Glomerular endothelial cell (primary cell): ENCODE measurements at places on chromosomes 11 and 22. TPM values are rescaled to one million over a fixed set of nuclear protein-coding genes. Genes with fewer than 3 reads are reported as not detected.
A peak's percentile ranks its signal among the peaks of the same experiment; 100 is the strongest.

GRCh38 chr11:133815636-133816035 lies 29.7 kb downstream of the SPATA19 start:
- DNase-seq = no peak

Gene PGR
- not detected in 2 replicates for total RNA-seq

- DNase-seq = no peak
Observed at GRCh38 chr11:120142441-120143100, 4.7 kb upstream of the TRIM29 start.

Gene SULT4A1
- total RNA-seq = 0.19 and 1.5 TPM in 2 replicates

- DNase-seq = no peak
Observed at GRCh38 chr11:128135451-128135850, 451.9 kb downstream of the ETS1 start.

Gene GAS2
- total RNA-seq = 0.58 and 0.88 TPM in 2 replicates

DNA sequence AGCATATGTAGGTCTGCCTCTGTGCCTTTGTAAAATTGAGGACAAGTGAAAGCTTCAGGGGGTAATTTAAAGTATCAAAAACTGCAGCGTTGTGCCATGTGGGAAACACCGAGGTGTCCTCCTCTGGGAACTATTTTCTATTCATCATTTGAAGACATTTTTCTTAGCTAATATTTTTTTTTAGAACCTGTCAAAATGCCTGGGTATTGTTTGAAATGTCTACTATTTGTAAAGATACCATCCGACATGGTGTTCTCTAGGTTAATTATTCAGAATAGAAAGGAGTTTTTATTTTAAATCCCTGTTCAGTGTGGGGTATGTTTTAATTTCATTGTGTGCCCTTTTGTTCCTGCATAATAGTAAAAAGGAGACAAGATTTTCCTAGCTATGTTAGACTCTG lies 490.8 kb downstream of the NELL1 start:
- no peak for DNase-seq

- no peak for DNase-seq
Observed at GRCh38 chr11:101600924-101601323, 17.1 kb upstream of the TRPC6 start.

DNA sequence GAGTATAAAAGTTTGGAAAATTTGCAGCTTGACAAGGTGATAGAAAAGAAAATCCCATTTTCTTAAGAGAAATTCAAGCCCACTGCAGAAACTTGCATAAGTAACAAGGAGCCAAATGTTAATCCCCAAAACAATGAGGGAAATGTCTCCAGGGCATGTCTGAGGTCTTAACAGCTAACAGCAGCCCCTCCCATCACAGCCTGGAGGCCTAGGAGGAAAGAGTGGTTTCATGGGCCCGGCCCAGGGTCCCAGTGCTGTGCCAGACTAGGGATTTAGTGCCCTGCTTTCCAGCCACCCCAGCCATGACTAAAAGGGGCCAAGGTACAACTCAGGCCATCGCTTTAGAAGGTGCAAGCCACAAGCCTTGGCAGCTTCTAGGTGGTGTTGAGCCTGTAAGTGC lies 123.7 kb upstream of the TRPC6 start:
- DNase-seq = no peak

DNA sequence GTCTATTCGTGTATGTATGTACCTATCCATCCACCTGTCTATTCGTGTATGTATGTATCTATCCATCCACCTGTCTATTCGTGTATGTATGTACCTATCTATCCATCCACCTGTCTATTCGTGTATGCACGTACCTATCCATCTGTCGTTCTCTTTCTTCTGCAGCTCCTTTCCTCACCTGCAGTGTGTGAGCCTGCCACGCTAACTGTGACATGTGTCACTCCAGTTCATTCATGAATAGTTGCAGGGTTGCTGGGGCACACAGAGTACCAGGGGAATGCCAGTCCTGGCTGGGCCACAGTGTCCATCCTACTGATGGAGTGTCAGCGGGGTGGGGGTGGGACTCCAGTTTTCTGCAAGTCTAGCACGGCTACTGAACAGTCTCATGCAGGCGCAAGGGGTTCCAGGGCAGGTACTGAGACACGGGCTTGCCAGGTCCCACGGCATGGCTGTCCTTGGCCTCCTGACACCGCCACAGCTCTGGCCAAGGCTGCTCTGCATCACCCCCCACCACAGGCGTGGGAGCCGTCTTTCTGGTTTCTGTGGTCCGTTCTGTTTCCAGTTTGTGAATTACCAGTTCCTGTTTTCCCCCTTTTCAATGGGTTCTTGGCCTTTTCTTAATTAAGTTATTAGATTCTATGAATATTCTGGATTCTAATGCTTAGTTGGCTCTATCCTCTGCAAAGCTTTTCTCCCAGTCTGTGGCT lies 88.8 kb upstream of the CLDN5 start:
- DNase-seq = no peak

- no peak for DNase-seq
Observed at GRCh38 chr11:88489030-88489429, 151.5 kb upstream of the CTSC start.

Gene CRYAB
- 2.1 and 5.0 TPM in 2 replicates for total RNA-seq

Gene CALCA
- total RNA-seq = not detected in 2 replicates

DNA sequence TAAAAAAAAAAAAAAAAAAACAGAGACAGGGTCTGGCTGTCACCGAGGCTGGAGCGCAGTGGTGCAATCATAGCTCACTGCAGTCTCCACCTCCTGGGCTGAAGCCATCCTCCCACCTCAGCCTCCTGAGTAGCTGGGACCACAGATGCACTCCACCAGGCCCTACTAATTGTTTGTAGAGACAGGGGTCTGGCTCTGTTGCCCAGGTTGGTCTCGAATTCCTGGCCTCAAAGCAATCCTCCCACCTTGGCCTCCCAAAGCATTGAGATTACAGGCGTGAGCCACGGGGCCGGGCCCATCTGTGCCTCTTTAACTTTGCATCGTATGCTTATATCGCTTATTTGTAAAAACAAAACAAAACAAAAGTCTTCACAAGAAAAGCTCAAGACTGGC lies 3.1 kb downstream of the CPT1A start:
- no peak for DNase-seq

GRCh38 chr11:16454289-16454863 lies 98.0 kb upstream of the SOX6 start:
- no peak for DNase-seq

DNA sequence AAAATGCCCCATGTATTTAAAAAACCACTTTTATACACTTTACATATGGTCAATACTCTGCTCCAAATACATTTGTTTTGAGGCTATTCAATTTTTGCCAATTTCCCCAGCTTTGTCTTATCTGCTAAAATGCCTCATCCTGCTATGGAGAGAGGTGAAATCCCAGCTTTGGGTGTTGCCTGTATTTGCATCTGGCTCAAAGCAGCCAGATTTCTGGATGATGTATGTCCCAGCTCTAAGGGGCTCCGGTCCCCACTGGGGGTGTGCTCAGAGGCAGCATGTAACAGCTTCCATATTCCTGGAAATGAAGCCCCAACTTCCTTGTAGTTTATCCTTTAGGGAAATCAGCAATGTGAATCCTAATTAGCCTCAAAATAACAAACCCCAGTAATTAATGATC lies 59.5 kb downstream of the WT1 start:
- DNase-seq = no peak

Gene INS
- not detected in 2 replicates for total RNA-seq

DNA sequence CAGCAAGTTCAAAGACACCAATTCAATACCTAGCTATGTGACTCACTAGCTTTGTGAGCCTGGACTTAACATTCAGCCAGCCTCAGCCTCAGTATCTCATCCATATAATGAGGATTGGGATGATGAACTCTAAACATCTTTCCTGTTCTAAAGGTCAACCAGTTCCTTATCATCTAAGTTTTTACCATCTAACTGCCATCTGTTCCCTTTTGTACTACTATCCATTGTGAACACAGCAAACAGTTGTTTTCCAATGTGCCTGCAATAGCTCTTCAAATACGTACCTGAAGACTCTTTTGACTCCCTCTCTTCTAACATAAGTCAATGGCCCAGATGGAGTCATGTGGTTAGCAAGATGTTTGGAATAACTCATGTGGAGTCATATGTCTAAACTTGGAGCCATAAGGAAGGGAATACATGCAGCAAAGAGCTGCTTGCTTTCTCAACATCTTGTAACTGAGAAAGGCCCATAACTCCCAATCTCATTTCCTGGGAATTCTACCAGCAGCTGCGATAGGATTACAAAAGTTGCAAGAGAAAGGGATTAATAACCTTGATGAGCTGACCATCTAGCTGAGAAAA lies 19.4 kb downstream of the SYTL2 start:
- DNase-seq = no peak

GRCh38 chr11:44970293-44970692 lies 19.6 kb upstream of the TP53I11 start:
- no peak for DNase-seq

Gene ROBO4
- total RNA-seq = 605 and 785 TPM in 2 replicates

Gene SOX6
- 0.24 and 0.29 TPM in 2 replicates for total RNA-seq

GRCh38 chr11:131867457-131868257 lies 497.2 kb downstream of the NTM start:
- DNase-seq = peak; percentile 68

DNA sequence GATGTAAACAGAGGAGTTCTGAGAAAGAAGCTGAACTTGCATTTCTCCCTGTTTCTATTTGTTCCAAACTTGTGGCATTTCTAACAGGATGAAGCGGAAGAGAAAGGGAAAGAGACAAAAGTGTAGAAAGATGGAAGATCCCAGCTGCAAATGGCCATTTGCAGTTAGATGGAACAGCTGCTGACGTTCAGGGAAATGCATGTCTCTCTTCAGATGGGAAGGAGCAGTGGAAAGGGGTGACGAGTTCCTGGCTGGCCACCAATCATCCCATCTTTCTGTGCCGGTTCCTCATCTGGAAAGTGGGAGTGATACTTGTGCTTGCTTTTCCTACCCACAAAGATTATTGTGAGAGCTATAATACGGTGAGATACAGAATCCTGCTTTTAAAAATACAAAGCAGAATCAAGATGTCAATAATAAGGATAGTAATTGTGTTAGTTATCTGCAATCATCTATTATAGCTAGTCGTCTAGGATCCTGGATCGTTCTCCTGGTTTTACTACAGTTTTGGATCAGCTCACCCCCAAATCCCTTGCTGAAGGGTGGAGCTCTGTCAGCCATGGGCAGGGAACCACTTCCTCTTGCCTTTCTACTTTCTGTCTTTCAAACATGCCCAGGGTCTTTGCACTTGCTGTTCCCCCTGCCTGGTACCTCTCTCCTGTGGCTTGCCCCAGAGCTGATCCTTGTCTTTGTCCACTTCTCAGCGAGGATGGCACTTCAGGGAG lies 1.2 kb upstream of the TIMP3 start:
- DNase-seq = no peak

DNA sequence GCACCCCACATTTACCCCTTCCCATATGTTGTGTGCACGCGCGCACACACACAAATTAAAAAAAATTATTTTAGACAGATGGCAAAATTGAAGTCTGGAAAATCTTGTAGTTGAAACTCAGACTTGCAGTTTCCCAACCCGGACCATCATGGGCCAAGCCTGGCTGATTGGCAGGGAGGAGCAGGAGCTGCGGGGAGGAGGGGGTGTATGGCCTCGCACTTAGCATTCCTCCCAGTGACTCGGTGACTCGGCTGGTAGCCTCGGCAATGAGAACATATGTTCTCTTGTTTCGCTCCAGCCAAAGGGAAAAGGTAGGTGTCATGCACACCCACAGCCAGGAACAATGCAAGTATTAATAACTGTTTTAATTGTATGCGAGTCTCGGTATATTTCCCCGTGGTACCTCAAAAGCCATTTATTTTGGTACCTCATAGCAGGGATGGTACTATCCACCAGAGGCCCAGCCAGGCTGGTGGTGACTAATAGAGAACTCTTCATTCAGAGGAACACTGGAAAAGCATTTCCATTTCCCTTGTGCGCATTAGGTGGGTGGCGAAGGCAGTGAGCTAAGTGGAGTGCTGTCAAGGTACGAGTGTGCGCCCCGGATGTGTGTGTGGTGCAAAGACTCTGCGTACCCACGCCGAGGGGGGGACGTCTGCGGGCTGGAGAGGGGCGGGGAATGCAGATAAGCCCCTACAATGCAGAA lies 92.5 kb downstream of the DSCAML1 start:
- no peak for DNase-seq

GRCh38 chr11:65341856-65342255 lies 8.2 kb downstream of the DPF2 start:
- DNase-seq = no peak

DNA sequence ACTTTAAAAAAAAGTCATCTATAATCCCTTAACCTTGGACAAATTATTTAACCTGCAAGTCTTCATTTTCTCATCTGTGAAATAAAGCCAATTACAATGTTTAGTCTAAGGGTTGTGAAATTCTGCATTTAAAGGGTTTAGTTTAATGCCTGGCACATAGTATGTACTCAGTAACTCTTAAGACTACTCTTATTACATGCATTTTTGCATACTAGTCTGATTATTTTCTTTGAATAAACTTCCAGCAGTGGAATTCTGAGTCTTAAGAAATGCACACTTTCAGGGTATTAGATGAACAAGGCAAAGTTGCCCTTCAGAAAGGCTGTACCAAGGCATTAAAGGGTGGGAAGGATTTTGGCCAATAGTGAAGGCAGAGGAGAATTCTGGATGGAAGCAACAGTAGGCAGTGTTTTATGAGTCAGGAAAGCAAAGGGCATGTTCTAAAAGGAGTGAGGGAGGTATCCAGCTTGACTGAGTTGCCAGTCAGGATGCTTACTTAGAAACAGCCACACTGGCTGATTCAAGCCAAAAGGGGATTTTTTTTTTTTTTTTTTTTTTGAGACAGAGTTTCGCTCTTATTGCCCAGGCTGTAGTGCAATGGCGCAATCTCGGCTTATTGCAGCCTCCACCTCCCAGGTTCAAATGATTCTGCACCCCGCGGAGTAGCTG lies 50.5 kb downstream of the SWAP70 start:
- no peak for DNase-seq

DNA sequence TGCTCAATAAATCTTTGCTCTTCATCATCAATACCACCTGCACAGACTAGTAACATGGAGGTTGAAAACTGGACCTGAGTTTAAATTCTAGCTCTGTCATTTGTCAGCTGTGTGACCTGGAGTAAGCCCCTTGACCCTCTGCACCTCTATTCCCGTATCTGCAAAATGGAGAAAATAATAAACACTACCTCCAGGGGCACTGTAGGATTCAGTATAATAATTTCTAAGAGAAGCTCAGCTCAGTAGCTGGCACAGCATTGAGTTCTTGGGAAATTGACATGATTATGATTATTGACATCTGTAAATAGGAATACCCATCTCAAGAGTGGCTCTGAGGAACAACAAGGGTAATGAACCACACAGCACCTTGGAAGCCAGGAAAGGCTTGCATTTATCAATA lies 78.4 kb downstream of the MN1 start:
- DNase-seq = no peak

- DNase-seq = no peak
Observed at GRCh38 chr11:34640050-34640923, 19.4 kb downstream of the EHF start.

- no peak for DNase-seq
Observed at GRCh38 chr11:113396690-113397089, 9.1 kb downstream of the ANKK1 start.

Gene PATE2
- 0.93 TPM in 1 of 2 replicates, not detected in the other for total RNA-seq

Gene IL10RA
- 0.12 and 0.78 TPM in 2 replicates for total RNA-seq
